ENCODE measurements at places on chromosomes 3 and 15.

DNA sequence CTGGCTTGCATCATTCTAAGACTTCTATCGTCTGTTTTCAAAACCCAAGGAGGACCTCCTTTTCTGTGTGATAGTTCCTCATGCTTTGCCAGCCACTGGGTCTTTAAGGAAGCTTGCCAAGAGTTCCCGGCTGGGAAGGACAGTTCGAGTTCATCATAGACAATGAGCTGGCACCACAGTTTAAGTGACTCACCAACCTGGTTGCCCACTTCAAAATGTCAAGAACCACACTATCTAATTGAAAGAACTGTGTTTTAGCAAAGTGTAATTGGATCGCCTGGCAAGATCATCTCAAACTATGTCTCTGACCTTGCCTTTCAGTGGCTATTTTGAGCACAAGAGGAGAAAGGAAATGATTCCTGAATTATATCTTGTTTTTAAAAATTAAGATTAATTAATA is 27.9 kb downstream of the SOX2 start:
- no peak for DNase-seq

- DNase-seq = no peak
These were observed 87.0 kb upstream of the BOC start for GRCh38 chr3:113124256-113124830.

- no peak for DNase-seq
These were observed 37.4 kb downstream of the ZNF860 start for GRCh38 chr3:32018757-32019564.

DNA sequence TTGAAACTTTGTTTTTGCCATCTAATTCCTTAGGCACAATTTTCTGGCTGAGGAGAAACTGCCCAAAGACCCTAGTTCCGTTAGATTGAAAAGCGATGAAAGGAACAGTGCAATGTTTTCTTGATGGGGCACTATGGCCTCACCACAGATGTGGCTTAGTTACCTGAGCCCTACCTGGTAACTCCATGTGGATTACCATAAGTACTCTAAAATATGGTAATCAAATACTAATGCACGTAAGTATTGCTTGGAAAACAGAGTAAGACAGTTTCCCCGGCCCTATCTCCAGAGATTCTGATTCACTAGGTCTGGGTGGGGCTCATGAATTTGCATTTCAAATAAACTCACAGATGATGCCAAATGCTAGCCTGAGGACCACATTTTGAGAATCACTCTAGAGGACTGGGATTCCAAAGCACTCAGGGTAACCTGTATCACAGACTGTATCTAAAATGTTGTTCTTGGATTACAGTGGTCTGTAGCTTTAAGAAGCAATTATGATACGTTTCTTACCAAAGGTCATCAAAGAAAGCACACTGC is 806.3 kb downstream of the FHIT start:
- no peak for DNase-seq

- no peak for DNase-seq
These were observed 286.5 kb downstream of the NSUN3 start for GRCh38 chr3:94349310-94349878.

DNA sequence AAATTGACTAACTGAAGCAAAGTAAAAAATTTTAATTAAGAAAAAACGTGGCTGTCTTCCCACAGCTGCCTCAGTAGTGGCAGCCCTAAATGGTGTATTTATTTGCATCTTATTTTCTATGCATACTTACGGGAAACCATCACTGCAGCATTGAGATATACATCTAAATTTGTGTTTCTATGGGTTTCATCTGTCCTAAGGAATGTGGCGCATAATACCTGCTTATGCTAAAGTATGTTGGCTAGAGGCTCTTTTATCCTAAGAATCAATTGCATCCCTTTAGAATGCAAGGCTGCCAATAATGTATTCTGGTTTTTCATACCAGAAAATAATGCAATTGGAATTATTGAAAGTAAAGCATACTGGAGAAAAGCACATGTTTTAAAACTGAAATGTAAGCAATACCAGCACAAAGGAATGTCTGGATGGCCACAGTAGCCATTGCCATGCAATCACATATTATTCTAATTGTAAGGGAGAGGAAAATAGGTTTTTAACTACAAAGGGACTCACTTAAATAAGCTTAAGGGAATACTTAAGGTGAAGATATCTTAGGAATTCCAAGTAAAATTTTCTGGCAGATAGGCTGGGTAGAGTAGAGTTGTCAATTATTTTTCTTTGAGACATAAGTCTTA is 834.5 kb upstream of the NECTIN3 start:
- no peak for DNase-seq

DNA sequence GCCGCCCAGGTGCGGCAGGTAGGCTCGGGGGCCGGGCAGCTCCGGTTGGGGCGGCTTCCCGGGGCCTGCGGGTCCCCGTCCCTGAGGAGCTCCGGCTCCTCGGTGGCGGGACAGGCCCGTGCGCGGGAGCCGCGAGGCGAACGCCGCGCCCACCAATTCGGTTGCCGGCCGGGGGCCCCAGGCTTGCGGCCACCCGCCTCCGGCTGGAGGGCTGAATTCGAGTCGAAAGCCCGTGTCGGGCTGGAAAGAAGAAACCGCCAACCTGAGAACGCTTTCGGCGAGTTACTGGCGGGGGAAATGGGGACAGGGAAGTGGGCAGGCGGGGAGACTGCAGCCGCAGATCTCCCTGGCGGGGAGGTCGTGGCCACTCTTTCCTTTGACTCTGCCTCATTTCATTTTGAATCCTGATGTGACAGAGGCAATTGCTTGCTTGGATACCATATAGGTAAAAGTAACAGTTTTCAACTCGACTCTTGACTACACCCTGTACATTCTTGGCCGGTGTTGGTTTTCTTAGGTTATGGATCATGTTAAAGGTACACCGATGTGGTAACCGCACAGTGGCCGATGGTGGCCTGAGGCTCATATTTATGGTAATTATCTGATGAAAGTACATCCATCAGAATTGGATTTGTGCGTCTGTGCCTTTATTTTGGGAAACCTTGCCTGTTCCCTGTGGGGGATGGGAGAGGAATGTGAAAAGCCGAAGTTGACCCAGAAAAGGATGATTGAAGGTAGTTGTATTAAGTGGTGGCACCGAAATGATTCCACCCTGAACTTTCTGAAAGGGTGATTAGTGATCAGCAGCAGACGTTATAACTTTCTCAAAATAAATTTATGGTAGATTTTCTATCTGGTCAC is 1.7 kb downstream of the B3GNT5 start:
- DNase-seq = no peak

- DNase-seq = no peak
These were observed 82.0 kb upstream of the LMOD3 start for GRCh38 chr3:69204315-69204957.

DNA sequence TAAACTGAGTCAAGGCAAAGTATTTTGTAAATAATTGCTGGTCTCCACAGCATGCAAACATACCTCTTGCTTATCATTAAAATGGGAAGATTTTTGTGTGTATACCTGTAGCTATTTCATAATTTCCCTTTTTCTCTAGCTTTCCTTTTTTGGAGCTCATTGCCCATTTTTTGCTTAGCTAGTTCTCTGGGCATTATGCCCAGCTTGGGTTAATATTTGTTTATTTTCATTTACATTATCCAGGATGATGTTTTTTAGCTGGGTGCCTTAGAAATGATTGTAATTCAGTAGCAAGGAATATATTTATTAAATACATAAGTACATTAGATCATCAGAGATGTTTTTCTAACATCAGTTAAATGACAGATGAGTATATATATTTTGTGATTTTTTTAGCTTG is 1271.7 kb upstream of the GBE1 start:
- DNase-seq = no peak

- DNase-seq = no peak
These were observed 17.8 kb downstream of the FLNB start for GRCh38 chr3:58025837-58026569.

DNA sequence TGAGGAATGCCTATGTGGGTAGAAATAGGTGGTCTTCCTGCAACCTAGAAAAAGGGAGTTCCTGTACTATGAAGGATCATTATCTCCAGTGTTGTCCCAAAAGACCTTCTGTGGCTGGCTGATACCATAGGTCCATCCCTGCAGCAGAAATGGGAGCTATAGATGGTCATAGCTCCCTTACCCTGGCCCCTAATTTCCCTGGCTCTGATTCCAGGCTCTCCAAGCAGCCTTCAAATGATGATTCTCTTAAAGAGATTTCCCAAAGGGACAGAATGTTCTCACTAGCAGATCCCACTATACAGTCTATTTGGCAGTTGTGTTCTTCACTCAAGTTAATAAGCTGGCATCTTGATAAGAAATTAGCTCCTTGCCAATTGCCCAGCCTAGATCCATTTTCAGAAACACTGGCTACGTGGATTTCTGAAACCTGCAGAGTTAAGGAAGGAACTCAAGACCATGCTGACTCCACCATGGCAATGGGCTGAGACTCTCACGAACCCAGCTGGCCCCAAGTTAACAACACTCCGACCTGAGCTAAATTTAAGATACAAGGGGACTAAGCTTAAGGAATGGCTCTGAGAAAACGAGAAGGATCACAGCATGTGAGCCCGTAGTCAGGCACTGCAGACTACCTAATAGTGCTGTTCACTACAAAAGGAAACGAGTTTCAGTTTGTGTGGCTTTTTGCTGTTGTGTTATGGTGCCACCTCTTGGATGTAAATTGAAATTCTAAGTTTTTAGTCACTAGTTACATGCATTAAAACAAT is 11.4 kb downstream of the C15orf40 start:
- DNase-seq = no peak

DNA sequence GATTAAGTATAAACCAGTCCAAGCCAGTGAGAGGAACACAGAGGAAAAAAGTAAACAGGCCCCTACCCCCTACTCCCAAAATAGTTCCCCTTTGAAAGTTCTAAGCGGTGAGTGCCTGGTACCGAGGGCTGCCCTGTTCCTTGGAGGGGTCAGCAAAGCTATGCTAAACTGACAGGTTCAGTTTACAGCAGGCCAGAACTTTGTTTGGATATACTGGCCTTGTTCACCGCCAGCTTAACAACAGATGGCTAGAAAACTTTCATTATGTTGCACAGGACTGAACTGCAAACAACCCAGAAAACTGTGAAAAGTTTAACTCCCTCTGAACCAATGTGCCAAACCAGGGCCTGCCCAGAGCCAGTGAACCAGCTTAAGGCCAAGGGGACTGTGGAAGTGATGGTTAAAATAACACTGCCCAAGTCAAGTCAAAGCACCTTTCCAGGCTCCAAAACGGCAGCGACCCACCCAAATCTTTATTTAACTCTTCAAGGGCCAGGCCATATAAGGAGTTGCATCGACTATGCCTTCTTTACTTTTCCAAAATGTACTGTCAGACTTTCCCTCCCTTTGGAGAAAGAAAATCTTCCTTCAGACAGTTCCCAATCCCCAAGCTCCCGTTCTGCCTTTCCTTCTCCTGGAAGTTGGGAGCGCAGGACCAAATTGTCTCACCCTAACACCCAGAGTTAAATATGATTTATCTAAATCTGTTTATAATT is 448.0 kb downstream of the FOXP1 start:
- no peak for DNase-seq

GRCh38 chr3:113546414-113546893 is 14.1 kb downstream of the SIDT1 start:
- DNase-seq = no peak

GRCh38 chr15:31042751-31043150 is 51.3 kb upstream of the MTMR10 start:
- DNase-seq = no peak

- DNase-seq = no peak
These were observed 423 bp upstream of the PHLDB2 start for GRCh38 chr3:111858642-111859041.

- DNase-seq = no peak
These were observed 610.2 kb upstream of the ROBO2 start for GRCh38 chr3:76429581-76430177.

DNA sequence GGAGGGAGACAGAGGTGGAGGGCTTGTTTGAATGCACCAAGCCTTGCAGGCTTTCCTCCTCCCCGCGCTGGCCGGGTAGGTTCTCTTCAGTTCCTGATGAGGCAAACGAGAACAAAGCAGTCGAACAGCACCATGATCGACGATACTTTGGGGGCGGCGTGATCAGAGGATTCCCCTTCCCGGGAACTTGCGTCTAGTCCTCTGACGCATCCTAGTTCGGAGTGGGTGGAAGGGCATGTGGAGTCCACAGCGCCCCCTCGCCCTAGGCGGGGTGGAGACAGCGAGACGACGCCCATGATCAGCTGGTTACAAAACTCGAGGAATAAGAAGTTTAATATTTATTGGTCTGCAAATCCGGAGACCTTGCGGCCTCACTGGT is 452 bp upstream of the SV2B start:
- no peak for DNase-seq

DNA sequence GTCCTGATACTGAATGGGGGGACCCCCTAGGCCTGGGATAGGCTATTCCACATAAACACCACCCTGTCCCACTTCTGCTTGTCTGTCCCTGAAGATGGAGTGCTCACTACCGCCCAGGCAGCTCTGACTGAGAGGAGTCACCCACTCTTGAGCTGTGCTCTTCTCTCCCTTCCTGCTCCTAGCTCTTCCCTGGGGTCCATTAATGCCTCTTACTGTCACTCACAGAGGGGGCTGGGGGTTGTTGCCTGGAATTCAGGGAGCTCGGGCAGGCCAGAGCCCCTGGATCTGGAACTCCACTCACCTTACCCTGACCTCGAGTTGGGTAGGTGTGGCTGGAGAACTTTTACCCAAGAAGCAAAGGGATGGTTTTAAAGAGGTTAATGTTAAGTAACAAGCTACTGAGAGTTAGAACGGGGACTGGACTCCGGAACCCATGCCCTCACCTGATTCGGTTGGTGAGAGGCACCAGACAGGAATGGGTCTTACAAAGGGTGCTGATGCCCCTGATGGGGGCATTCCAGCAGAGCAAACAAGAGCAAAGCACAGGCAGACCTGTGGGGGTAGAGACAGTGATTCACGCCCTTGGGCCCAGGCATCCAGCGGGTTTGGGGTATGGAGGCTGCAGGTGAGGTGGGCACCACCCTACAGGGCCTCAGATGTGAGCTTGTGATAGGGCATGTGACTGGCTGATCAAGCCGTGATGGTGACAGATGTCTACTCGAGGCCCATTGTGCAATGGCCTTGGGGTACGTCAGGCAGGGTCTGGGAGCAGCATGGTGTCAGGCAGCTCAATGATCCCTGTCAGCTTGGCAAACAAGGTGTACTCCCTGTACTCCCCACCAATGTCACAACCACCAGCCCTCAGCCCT is 5.4 kb downstream of the NBEAL2 start:
- no peak for DNase-seq

DNA sequence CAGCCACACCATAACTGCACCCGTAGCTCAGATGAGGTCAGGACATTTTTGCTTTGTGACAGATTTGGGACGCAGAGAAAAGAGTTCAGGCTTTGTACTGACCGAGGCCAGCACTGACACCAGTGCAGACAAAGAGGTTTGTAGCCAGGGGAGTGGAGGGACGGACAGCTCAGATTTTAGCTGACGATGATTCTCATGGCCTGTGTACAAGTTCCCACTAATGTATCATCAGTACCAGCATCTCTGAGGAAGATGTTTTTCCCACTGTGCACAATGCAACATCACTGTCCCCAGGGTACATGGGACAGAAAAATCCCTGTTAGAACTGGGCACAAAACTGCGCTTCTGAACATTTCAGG is 112.7 kb downstream of the SLCO3A1 start:
- DNase-seq = no peak

- DNase-seq = no peak
These were observed 159.2 kb downstream of the THSD4 start for GRCh38 chr15:71274448-71274798.

- no peak for DNase-seq
These were observed 49.9 kb upstream of the CCDC174 start for GRCh38 chr3:14601692-14602005.

All from esophagus squamous epithelium (tissue), 5 donors.